ENCODE measurements at places on chromosomes 6 and 20.

GRCh38 chr6:52972989-52973388 is 22.1 kb downstream of the GSTA4 start:
- peaks cover 14% of the 10 kb centered on the region for H3K4me1 ChIP-seq
- no peak overlapping the region for H3K4me3 ChIP-seq
- H3K27ac ChIP-seq = no peak overlapping the region
- H3K27me3 ChIP-seq = no peaks in the 10 kb centered on the region
- DNase-seq = no peak

DNA sequence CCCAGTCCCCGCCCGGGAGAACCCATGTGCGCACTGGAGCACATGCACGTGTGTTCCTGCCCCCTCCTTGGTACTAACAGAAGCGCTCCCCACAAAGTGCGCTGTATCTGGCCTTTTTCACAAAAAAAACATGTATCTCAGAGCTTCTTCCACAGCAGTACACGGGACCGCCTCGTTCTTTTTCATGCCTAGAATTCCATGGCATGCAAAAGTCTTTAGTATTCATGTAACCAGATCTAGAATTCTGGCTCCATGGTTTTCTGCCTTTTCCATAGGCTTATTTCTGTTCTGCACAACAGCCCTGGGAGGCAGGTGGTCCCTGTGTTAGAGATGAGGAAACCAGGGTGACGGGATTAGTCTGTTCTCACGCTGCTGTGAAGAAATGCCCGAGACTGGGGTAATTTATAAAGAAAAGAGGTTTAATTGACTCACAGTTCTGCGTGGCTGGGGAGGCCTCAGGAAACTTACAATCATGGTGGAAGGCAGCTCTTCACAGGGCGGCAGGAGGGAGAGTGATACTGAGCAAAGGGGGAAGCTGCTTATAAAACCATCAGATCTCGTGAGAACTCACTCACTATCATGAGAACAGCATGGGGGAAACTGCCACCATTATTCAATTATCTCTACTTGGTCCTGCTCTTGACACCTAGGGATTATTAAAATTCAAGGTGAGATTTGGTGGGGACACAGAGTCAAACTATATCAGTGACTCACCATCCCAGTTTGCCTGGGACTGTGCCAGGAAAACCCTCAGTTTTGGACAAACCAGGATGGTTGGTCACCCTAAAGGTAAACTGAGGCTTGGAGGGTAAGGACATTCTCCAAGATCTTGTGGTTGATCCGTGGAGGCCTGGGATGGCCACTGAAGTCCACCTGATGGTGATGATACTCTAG is 41.0 kb downstream of the C20orf203 start:
- H3K36me3 ChIP-seq = no peaks in the 10 kb centered on the region
- DNase-seq = no peak
- H3K27me3 ChIP-seq = peaks cover 2% of the 10 kb centered on the region

DNA sequence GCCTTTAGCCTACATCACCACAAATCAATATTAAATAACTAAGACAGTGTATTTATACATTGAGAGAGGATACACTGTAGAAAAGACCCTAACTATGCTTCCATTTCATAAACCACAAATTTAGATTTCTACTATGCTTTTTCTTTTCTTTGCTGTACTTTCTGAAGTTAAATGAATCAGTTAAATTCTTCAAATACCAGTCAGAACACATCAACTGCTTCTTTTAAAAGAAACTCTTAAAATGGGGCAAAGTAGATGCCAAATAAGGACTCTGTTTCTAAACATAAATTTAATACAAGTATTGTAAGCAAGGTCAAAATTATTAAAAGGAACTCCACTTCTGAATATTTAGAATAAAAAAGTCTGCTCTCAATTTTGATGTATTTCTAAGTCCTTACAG is 76.9 kb downstream of the GMDS start:
- H3K27me3 ChIP-seq = no peaks in the 10 kb centered on the region
- no peaks in the 10 kb centered on the region for H3K36me3 ChIP-seq
- no peak overlapping the region for H3K27ac ChIP-seq
- H3K4me1 ChIP-seq = no peaks in the 10 kb centered on the region
- no peak for DNase-seq
- no peak overlapping the region for H3K4me3 ChIP-seq

DNA sequence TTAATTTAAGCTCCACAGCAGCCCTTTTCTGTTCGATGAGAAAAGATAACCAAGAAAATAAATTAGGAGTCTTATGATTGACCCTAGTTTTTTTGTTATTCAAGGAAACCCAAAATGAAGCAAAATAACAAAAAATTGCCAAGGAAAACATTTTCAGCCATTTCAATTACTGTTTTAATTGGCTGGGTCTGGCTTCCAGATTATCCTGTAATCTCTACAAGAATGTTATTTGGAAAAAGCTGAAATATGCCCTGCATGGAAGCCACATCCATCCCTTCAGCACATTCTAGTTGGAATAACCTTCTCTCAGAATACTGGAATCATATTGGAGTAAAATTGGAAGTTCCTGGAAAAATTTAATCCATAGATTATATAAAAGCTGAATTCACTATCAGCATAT is 191.1 kb upstream of the CCN2 start:
- no peak overlapping the region for H3K27ac ChIP-seq
- H3K27me3 ChIP-seq = no peaks in the 10 kb centered on the region
- DNase-seq = no peak
- no peaks in the 10 kb centered on the region for H3K4me1 ChIP-seq

- no peaks in the 10 kb centered on the region for H3K36me3 ChIP-seq
- no peak for DNase-seq
- H3K4me3 ChIP-seq = no peak overlapping the region
- H3K27ac ChIP-seq = no peak overlapping the region
- H3K4me1 ChIP-seq = no peaks in the 10 kb centered on the region
- no peaks in the 10 kb centered on the region for H3K27me3 ChIP-seq
Observed at GRCh38 chr6:165219629-165220028, 89.8 kb downstream of the C6orf118 start.

DNA sequence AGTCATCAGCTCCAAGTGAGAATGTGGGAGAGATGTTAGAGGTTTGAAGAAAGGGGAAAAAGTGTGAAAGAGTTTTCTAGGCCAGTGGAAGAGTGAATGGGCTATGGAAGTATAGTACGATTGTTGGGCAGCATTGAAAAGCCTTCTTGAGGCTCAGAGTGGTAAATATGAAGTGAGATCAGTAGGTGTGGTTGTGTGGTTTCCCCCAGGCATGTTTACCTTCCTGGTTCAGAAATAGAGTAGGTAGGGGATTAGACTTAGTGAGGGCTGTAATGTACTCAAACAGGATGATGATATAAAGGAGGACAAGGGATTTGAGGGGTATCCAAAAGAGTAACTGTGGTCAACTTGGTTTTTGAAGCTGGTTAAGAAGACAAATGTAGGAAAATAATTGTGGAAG is 3.7 kb downstream of the MLIP start:
- H3K27me3 ChIP-seq = no peaks in the 10 kb centered on the region
- no peaks in the 10 kb centered on the region for H3K4me1 ChIP-seq
- H3K36me3 ChIP-seq = no peaks in the 10 kb centered on the region
- no peak overlapping the region for H3K4me3 ChIP-seq
- H3K27ac ChIP-seq = no peak overlapping the region
- no peak for DNase-seq

DNA sequence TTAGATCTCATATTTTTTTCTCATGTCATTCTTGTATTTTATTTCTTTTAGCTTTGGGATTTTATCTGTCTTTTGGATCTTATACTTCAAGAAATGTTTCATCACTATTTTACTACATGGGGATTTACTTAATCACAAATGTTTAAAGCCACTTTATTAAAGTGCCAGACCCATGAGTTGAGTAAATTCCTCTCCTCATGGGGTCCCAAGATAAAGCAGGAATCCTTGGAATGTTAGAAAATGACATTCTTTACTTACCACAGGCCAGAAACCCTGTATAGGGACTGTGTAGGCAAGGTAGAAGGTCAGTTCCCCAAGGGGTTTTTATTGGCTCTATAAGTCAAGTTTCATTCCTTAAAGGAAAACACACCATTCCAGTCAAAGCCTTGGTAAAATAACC is 28.4 kb upstream of the OR2J2 start:
- no peaks in the 10 kb centered on the region for H3K36me3 ChIP-seq
- H3K4me1 ChIP-seq = no peaks in the 10 kb centered on the region
- no peak overlapping the region for H3K27ac ChIP-seq
- H3K27me3 ChIP-seq = peaks cover 2% of the 10 kb centered on the region
- H3K4me3 ChIP-seq = no peak overlapping the region
- DNase-seq = no peak

DNA sequence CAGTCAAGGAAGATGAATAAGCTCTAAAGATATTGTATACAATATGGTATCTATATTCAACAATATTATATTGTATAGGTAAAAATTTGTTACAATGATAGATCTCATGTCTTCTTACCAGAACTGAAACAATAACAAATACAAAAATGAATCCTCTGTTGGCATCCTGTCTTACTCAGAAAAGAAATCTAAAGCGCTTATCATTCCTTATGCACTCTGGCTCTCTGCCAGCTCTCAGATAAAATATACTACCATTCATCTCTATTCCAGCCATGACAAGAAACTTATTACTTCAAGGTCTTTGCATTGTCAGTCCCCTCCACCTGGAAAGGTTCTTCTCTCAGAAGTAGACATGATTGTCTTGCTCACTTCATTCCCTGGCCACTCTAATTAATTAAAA is 138.6 kb downstream of the THEMIS start:
- no peak overlapping the region for H3K4me3 ChIP-seq
- H3K4me1 ChIP-seq = peaks cover 9% of the 10 kb centered on the region
- peaks cover 30% of the 10 kb centered on the region for H3K36me3 ChIP-seq
- H3K27ac ChIP-seq = no peak overlapping the region

- peaks cover 3% of the 10 kb centered on the region for H3K4me1 ChIP-seq
- no peak for DNase-seq
- H3K4me3 ChIP-seq = no peak overlapping the region
- H3K27ac ChIP-seq = no peak overlapping the region
Observed at GRCh38 chr20:44849703-44850102, 35.8 kb upstream of the YWHAB start.

DNA sequence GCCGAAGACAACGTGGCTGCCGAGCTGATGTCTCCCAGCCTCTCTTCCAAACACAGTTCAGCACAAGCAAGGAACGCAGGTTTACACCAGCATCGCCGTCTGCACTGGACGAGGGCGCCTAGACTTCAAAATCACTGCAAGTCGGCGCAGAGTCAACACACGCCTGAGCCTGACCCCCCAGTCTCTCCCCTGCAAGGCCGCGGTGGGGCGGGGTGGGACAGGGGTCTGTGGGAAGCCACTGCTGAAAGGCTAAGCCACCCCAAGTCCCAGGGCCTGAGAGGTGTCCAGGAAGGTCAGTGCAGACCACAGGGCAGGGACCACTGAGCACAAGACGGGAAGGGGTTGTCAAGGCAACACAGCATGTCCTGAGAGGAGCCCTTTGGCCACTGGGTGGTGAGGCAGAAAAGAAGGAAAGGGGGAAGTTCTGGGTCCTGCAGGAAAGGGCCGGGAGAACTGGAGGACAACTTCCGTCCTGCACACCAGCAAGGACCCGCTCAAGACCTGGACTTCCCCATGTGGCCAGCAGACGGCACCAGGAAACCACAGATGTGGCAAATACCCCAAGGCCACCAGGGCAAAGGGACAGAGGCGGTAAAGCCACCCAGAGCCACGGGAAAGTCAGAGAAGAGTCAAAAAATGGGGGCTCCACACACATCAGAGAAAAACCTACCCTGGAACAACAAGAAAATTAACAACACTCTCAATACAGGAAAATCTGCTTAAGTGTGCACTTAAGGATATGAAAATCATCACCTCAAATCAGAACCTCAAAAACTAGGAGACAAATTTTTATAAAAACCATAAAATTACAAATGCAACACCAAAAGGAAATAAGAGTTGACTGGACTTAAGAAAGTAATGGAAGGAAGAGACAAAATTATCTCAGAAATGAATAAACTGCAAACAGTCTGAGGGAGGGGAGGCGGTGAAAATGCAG is 84.8 kb downstream of the TAF4 start:
- H3K27ac ChIP-seq = peak overlapping the region; percentile 62
- H3K4me1 ChIP-seq = peaks cover 20% of the 10 kb centered on the region
- H3K27me3 ChIP-seq = no peaks in the 10 kb centered on the region
- no peak overlapping the region for H3K4me3 ChIP-seq
- H3K36me3 ChIP-seq = peaks cover 54% of the 10 kb centered on the region
- DNase-seq = no peak

DNA sequence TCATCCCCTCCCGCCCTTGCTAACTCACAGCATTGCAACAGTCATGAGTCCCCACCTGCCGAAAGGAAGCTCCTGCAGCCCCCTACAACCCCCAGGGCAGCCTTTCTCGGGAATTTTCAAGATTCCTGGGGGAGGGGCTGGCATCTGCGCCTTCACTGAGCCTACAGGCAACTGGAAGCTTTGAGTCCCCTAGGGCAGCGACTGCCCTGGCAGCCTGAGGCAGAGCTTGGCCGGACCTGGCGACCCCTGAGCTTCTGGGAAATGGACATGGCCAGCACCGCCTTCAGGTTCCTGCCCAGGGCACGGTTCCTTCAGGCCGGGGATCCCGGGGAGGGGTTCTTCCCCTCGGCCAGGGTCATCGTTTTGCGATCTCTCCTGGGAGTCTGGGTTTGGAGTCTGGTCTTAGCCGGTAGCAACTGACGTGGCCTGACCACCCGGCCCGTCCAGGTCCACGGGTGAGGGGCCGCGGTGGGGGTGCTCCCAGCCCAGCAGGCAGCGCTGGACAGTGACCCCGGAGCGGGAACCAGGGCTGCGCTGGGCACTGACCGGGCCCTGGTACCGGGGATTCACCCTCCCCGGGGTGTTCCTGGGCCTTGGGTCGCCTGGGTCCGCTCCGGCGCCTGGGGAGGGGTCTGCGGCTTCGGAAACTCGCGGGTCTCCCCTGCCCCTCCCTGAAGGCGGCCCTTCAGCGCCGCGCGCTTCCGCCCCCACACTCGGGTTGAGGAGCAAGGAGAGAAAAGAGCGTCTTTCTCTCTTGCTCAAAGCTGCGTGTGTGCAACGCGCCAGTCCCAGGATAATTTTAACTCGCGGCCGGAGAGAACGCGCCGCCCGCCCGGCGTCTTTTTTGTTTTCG is 593 bp upstream of the COL9A3 start:
- no peak overlapping the region for H3K27ac ChIP-seq
- H3K4me3 ChIP-seq = no peak overlapping the region
- H3K27me3 ChIP-seq = peaks cover 26% of the 10 kb centered on the region
- no peak for DNase-seq
- H3K36me3 ChIP-seq = peaks cover 11% of the 10 kb centered on the region
- H3K4me1 ChIP-seq = peaks cover 5% of the 10 kb centered on the region

GRCh38 chr6:45922728-45923351 is 92.8 kb downstream of the CLIC5 start:
- no peaks in the 10 kb centered on the region for H3K36me3 ChIP-seq
- H3K27ac ChIP-seq = peak overlapping the region; percentile 80
- no peaks in the 10 kb centered on the region for H3K27me3 ChIP-seq
- peaks cover 54% of the 10 kb centered on the region for H3K4me1 ChIP-seq
- H3K4me3 ChIP-seq = peak overlapping the region; percentile 13
- DNase-seq = peak; percentile 82

DNA sequence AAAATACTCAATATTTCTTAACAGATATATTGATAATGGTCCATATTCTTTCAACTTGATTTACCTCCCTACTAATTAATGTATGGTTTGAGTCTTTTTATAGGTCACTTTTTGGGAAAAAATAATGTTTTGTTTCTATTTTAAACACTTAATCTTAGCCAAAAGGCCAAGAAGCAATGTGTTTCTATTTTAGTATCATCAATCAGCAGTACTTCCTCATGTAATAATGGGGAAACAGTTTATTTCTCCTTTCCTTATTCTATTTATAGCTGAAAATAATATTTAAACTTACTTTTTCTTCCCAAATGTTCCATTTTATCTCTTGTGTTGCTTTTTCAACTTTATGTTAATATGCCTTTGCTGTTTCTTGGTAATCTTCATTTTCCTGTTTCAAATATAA is 295.1 kb downstream of the ALDH8A1 start:
- no peak overlapping the region for H3K4me3 ChIP-seq
- DNase-seq = no peak
- H3K36me3 ChIP-seq = no peaks in the 10 kb centered on the region
- peaks cover 16% of the 10 kb centered on the region for H3K27me3 ChIP-seq
- H3K27ac ChIP-seq = no peak overlapping the region

Data from activated CD4-positive, alpha-beta memory T cell treated with anti-CD3 and anti-CD28 coated beads, Interleukin-2, amount 10 ng/mL, durations not matched to agents 7 days and 5 days (primary cell).